ENCODE measurements at places on chromosomes 4 and X.
A peak's percentile ranks its signal among the peaks of the same experiment; 100 is the strongest.

GRCh38 chr4:1031956-1032795 lies 20.8 kb downstream of the FGFRL1 start:
- DNase-seq: peak; percentile 12

GRCh38 chrX:106802388-106803275 lies at the start of gene TBC1D8B:
TBC1D8B (plus strand) TSS chrX:106802673; CDS start chrX:106802854, 181 bp downstream.
- peak; percentile 90 for DNase-seq

- DNase-seq: no peak
Measured at GRCh38 chrX:18666614-18667013, 5.3 kb downstream of the RS1 start.

- no peak for DNase-seq
Measured at GRCh38 chr4:160142579-160142978, 1039.7 kb downstream of the RAPGEF2 start.

GRCh38 chrX:17020356-17020755 lies 73.9 kb downstream of the REPS2 start:
- DNase-seq: no peak

DNA sequence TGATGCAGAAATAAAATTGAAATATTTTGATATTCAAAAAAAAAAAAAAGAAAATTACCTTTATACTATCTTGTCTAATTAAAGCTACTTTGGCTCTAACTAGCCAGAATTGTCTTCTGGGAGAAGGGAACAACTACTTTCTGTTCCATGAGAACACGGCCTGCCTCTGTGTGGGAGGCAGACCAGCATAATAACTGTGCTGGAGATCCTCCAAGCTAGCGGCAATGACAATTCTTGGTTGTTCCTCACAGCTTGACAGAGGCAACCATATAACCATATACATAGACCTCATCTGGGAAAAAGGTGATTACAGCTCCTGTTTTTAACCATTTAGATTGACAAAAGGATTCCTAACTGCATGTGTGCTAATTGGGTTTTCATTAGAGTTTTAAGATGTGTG lies 95.7 kb downstream of the RBMX2 start:
- no peak for DNase-seq

DNA sequence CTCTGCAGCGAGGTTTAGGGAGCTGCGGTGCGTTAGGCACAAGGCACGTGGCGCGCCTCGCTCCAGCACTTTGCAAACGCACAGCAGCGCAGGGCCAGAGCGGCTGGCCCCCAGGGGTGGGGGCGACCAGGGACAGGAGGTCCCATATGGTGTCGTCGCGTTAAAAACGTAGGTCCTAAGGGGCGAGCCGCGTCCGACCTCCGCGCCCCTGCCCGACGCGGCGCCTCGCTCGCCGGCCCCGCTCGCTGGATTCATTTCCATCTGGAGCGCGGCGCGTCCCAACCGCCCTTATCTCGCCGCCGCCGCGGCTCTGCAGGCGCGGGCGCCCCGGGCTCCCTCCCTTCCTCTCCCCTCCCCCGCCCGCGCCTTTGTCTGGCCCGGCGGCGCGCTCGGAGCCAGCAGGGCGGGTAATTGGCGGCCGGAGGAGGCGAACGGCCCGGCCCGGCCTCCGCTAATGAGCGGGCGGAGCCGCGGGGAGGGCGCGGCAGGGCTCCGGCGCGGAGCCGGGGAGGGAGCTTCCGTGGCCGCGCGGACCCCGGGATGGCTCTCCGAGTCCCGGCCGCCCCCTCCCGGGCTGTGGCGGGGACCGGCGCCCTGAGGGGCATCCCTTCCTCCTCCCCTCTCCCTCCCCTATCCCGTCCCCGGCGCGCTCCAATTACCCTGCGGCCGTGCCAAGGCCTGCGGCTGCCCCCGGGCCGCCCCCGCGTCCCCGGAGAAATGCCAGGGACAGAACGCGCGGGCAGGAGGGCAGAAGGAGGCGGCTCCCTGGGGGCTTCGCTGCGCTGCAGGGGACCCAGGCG lies 409.0 kb downstream of the BCOR start:
- DNase-seq: peak; percentile 58

- no peak for DNase-seq
Measured at GRCh38 chr4:52903273-52903672, 41.2 kb downstream of the RASL11B start.

DNA sequence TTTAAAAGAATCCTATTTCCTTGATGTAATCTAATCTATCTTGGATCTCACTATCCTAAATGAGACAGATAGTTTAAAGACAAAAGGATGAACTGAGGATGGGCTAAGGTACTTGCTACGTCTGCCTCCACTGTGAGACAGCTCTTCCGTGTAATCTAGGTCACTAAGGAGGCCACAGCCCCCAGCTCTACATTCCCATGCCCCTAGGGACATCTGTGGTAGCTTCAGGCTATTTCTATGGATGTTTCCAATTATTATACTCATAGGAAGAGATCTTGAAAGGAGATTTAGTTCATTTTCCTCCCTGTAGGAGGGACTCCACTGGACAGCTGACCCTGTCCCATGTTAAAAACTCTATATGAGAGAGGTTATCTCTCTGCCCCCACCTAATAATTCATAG lies 140.8 kb upstream of the TRPC5 start:
- DNase-seq: no peak

- DNase-seq: no peak
Measured at GRCh38 chr4:53545942-53546581, 45.2 kb downstream of the LNX1 start.

DNA sequence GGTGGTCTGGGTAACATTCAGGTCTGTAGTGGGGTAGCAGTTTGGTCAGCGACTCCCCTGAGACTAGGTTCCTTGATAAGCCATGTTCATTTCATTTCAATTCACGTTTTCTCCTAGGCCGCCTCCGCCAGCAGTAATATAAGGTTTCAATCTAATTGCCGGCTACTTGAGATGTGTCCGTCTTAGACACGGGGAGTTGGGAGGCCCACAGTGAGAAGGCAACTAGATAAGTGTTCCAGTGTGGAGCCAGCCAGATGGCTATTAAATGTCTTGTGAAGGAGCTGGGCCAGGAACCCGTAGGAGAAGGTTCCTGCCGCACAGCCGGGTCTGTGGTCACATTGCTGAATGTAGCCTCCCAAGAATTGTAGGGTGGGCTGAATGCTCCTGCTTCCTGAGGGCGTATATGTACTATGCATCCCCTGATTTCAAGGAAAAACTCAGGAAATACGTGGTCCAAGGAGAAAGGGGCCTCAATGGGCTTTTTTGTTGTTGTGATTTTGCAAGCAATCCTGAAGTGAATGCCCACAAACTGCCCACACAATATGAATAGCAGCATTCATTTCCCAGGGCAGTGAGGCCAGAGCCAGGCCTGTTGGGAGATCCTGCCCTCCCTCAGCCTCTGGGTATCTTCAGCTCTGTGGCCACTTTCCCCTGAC lies 220.6 kb upstream of the RPL34 start:
- peak; percentile 21 for DNase-seq

DNA sequence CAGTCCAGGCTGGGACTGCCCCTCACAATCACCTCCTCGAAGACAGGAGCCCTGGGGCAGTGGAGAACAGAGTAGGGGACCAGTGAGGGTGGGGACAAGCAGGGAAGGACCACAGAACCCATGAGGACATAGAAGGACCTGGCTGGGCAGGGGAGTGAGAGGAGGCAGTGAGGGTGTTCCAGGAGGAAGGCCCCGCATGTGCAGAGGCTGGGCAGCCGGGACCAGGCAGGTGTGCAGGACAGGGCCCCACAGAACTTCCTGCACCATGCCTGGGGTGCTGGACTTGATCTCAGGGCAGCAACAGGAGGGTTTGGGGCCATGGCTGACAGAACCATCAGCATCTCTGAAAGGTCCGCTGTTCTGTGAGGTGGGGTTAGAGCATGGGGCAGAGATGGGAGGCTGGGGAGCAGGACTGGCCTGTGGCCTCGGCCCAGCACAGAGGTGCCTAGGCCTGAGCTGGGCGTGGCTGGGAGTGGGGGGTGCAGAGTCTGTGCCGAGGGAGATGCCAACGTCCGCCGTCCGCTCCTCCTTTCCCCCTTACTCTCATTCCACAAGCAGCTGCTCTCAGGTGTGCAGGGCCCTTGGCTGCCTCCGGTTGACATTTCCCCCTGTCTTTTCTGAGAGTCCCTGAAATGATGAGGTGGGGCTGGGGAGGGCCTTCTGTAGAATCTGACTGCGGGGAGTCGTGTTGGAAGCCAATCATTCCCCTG lies 40.8 kb downstream of the EVC start:
- no peak for DNase-seq

GRCh38 chrX:102712981-102713625 lies 855 bp downstream of the GPRASP2 start:
- DNase-seq: peak; percentile 57

- DNase-seq: no peak
Measured at GRCh38 chr4:102761906-102762305, 1.1 kb upstream of the MANBA start.

GRCh38 chrX:12844319-12844718 lies 22.6 kb upstream of the TLR7 start:
- no peak for DNase-seq

GRCh38 chr4:2798399-2799223 lies 5.7 kb downstream of the SH3BP2 start:
- no peak for DNase-seq

GRCh38 chrX:22585831-22586230 lies 313.1 kb downstream of the CBLL2 start:
- no peak for DNase-seq

GRCh38 chr4:55543858-55544257 lies 2.9 kb downstream of the CLOCK start:
- no peak for DNase-seq

DNA sequence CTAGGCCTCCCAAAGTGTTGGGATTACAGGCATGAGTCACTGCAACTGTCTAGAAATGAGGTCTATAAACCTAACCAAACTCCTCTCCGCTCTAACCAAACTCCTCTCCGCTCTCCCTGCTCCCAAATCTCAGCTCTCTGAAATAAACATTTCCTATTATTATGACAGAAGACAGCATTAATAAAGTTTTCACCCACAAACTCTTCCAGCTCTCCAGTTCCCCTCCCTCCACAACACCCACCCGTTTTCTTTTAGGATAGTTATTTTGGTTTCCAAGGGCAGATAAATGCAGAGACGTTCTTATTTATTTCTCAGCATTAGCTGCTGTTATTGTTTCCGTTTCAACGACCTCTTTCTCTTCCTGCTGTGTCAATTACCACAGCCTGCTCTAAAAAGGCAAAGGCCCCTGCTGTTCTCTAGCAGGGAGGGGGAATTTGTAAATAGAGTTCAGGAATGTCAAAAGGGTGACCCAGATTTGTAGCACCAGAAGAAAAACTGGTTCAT lies 13.3 kb upstream of the SCD5 start:
- peak; percentile 66 for DNase-seq

- peak; percentile 73 for DNase-seq
Measured at GRCh38 chr4:139656614-139657486, 8.8 kb upstream of the MGST2 start.

DNA sequence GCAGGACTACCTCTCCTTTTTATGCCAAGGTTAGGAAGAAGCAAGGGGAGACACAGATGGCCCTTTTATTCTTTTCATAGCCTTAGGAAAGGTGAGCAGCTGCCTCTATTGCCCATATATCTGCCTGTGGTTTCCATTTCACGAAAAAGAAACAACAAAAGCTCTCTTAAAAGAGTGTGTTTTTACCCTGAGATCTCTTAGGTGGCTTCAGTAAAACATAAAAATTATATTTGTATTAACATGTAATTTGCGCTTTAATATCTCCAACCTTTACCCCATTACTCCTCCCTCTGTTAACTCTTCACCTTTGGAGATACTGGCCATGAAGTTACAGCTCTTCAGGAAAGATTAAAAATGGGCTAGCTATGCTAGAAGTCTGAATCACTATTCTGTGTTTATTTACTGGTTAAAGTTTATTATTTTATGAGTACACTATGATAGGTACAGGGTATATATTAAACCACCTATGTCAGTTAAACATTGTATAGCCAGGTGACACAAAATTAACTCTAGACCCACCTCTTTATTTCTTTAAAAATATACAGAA lies 15.0 kb upstream of the SULT1B1 start:
- peak; percentile 4 for DNase-seq

GRCh38 chr4:8199594-8200301 lies 658 bp downstream of the SH3TC1 start:
- no peak for DNase-seq

- DNase-seq: no peak
Measured at GRCh38 chr4:8708401-8709021, 115.9 kb downstream of the CPZ start.

GRCh38 chr4:180589575-180589974 lies 1653.6 kb upstream of the TENM3 start:
- DNase-seq: no peak

- DNase-seq: no peak
Measured at GRCh38 chrX:154459832-154460231, 1.8 kb downstream of the PLXNA3 start.

- no peak for DNase-seq
Measured at GRCh38 chr4:2459589-2460349, 9.1 kb upstream of the RNF4 start.

DNA sequence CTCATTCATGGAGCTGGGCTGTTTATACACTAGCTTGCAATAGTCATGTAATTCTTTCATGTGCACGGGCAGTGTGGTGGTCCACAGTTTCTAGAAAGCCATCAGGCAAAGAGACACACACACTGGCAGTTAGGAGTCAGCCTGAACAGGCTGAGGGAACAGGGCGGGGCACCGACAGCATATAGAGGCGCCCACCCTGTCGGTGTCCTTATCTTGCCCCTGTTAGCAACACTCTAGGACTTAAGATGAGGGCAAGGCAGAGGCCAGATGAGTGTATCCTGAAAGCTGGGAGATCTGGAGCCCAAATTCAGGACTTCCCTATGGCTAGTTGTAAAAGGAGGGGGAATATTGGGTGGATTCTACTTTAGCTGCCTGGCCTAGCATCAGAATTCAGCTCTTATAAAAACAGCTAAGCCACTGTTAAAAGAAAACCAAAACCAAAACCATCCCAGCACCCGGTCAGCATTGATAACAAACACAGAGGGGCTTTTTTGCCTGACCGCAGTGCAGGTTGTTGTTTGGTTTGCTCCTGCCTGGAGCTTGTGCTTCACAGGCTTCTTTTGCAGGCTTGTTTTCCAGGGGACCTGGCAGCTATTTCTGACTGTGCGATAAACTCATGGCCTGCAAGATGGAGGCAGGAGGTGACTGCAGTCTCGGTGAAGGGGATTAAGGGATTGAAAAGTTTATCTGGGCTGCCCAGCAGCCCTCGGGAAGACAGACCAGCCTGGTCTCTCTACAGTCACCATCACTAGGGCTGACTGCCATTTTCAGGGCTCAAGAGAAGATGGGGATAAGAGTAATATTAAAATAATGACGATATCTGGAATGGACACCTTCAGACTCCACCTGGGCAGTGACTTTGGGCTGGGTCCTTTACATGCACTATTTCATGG lies 638.9 kb downstream of the MID1IP1 start:
- no peak for DNase-seq

- no peak for DNase-seq
Measured at GRCh38 chr4:83723609-83724008, 187.7 kb downstream of the GPAT3 start.

DNA sequence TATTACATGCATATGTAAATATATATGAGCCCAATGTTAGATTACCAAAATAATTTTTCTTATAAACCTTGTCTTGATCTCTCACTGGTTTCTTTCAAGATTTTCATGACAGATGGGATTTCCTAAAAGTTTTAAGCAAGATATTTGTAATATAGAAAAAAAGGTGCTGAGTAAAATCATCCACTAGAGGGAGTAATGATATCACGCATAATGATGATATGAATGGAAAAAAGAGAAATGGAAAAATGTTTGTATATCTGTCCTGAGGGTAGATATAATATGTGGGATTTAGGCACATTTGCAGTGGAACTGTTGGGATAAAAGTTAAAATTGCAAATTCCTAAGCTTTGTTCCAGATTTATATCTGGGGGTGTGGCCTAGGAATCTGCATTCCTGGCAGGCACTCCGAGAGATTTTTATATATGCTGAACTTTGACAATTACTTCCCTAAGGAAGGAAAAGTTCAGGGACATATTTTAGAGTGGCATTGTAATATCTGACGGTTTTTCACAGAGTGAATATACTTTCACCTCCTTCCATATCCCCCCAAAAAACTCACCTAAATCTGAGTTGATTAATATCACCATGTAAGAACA lies 60.5 kb downstream of the TMA16 start:
- peak; percentile 63 for DNase-seq

Data from NCI-H1417 (cell line).